AG04449 (cell line): ENCODE measurements at places on chromosomes 2 and 18.

DNA sequence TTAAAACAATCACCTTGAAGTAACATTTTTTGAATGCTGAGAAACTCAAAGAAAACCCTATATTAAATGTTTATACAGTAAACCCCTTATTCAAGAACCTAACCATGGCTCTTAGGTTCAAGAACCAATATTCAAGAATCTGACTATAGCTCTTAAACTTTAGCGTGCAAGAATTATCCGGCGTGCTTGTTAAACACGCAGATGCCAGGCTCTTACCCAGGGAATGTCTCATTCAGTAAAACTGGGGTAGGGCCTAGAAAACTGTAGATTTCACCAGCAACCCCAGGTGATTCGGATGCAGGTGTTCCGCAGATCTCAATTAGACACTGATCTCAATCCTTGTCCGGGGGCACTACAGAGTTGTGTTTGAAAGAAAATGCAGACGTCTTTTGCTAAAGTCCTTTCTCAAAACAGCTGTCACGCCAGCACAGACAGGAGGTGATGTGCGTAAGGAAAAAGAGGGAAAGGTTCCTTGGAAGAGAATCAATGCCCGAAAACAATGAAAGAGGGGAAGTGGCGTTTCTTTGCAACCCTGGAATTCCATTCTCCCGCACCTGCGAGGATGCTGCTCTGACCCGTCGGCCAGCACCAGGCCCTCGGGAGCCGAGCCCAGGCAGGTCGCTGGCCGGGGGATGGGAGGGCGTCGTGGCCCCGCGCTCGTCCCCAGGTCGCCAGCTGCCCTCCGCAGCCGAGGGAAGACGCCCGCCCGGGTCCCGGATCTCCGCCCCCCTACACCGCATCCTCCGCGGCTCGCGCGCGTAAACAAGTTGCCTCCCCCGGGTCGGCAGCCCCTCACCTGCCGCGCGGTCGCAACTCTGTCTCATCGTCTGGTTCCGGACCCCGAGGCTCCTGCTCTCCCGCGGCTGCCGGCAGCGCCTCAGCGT, 851 bp downstream of the EIF2AK3 start:
- DNase-seq = no peak

GRCh38 chr2:121284463-121285449, at the start of gene TFCP2L1:
TFCP2L1 (minus strand) TSS chr2:121285202; CDS start chr2:121285109, 93 bp downstream.
- no peak for DNase-seq

DNA sequence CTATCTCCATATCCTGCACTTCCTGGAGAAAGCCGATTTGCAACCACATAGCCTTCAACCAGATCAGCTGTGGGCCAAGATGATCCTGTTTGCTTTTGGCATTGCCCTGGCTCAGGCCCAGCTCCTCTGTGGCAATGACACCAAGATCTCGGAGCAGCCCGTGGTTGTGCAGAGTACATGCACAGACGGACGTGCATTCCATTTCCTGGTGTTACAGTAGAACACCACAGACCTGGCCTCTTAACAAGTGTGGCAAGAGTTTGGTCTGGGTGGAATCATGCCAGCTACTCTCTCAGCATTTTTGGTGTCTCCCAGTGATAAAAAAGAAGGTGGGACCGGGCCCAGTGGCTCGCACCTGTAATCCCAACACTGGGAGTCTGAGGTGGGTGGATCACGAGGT, 20.0 kb downstream of the MALT1 start:
- no peak for DNase-seq

GRCh38 chr2:84925336-84925723, 19.9 kb downstream of the TMSB10 start:
- DNase-seq = no peak

DNA sequence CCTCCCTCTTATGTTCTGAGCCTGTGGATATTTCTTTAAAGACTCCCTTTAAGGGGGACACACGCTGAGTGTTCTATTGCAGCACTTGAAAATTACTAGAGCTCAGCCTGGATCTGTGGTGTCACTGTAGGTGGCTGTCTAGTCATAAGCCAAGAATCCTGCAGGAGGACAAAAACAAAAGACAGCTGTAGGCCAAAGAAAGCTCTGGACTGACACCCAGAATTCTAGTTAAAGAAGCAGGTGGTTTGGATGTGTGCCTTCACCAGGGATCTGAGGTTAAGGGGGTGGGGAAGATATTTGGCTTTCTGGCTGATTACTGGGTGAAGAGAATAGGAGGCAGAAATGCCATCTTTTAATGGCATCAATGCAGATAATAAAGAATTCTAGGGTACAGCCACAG, 842.5 kb upstream of the NXPH2 start:
- no peak for DNase-seq

GRCh38 chr2:45631319-45631718, 20.2 kb upstream of the PRKCE start:
- DNase-seq = no peak

GRCh38 chr18:69705987-69706386, 241.7 kb downstream of the CD226 start:
- no peak for DNase-seq

GRCh38 chr2:24380820-24381219, 20.5 kb upstream of the ITSN2 start:
- DNase-seq = no peak

DNA sequence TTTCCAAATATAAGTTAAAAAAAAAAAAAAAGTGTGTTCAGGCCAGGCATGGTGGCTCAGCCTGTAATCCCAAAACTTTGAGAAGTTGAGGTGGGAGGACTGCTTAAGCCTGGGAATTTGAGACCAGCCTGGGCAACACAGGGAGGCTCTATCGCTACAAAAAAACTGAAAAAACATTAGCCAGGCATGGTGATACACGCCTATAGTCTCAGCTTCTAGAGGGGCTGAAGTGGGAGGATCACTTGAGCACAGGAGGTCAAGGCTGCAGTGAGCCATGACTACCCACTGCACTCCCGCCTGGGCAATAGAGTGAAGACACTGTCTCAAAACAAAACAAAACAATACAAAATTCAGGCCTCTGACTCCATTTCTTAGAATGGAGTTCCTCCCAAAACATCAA, 9.2 kb downstream of the USP37 start:
- no peak for DNase-seq

- no peak for DNase-seq
Observed at GRCh38 chr2:10963155-10963554, 51.4 kb downstream of the KCNF1 start.
